ENCODE measurements at places on chromosomes 7 and 10. TPM values are rescaled to one million over a fixed set of nuclear protein-coding genes. Genes with fewer than 3 reads are reported as not detected.

LUC7L2 gene
- 61.3 TPM for total RNA-seq

TRIL gene
- 17.4 TPM for total RNA-seq

DYNC1I1 gene
- 66.8 TPM for total RNA-seq

MRLN gene
- 1.6 TPM for total RNA-seq

ASZ1 gene
- total RNA-seq, result not detected

PRF1 gene
- total RNA-seq, result 0.40 TPM

GDF2 gene
- total RNA-seq, result not detected

ATP6V0A4 gene
- total RNA-seq, result 1.3 TPM

RBP4 gene
- total RNA-seq, result 2.3 TPM

ANKRD30A gene
- not detected for total RNA-seq

FOXI2 gene
- total RNA-seq, result not detected

NRCAM gene
- total RNA-seq, result 50.4 TPM
